Hindlimb muscle (tissue), 1 donor: ENCODE measurements at places on chromosomes 13 and 19.

DNA sequence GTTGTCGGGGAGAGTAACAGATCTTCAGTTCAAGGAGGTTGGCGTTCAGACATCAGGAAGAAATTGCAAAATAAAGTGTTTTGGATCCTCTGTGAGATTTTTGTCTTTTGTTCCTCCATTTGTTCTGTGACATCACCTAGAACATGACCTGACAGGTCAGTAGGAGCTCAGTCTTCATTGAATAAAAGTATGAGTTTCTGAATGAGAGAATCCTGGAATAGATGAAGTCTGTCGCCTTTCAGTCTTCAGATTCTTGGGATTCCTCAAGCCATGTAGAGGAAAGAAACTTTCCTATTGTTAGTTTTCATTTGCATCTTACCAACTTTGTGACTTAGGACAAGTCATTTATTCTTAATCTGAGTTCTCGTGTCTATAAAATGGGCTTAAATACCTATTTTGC is 14.4 kb downstream of the ARHGAP35 start:
- DNase-seq = no peak

DNA sequence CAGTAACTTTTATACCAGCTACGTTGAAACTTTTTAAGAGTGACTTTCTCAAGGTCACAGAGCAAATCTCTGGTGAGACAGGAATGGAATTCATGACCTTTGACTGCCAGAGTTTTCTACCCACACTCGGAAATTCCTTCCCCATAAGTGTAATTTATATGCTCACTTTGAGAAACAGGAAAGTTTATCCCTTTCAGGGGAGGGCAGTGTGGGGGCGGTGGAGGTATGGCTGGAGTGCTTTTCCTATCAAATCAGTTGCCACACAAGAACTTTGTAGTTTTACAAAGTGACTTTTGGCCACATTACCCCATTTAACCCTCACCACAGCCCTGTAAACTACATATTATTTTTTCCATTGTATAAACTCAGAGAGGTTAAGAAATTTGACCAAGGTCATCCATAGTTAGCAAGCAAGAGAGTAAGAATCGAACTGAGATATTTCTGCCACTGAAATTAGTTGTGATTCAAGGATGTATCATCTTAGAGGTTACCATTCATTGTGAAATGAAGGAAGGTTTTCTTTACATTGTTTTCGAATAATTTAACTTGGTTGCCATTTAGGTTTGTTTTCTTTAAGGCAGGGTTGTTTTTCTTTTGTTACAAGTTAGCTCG is 5.9 kb downstream of the KLF12 start:
- no peak for DNase-seq

- no peak for DNase-seq
Measured at GRCh38 chr13:105783261-105783660, 752.2 kb downstream of the EFNB2 start.

GRCh38 chr13:99382428-99383133 is 75.4 kb upstream of the GPR183 start:
- DNase-seq = no peak

DNA sequence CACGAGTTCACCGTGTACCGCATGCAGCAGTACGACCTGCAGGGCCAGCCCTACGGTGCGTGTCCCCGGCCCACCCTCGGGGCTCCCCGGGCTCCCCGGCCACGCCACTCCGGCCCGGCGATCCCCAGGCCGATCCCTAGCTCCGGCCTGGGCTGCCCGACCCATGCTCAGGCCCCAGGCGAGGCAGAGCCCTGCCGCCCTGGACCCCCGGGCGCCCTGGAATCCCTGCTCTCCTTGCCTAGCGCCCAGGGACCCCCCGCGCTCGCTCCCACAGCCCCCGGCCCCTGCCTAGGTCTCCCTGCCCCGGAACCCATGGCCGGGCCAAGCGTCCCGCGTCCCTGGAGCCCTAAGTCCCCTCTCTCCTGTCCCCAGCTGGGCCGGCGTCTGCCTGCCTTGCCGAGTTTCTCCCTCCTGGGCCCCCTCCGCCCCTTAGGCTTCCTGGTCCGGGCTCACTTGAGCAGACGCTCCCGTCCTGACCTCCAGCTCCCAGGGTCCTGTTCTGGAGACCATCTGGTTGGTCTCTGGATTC is 494 bp downstream of the NCLN start:
- no peak for DNase-seq

DNA sequence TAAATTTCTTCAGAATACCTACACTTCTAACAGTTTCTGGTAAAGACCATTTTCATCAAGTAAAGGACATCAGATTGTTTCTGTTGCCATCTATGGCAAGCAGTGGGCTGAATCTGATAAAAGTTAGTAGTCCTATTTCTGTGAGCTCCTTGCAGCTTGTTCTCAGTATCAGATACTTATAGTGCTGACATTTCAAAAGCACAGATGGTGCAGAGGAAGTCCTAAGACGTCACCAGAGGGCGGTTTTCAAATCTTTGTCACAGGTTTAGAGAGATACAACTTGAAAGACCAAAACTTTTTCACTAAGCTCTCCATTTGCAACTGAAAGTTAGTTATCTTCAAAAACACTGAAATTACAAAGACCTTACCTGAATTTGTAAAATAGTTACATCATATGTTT is 719.8 kb downstream of the SLITRK1 start:
- no peak for DNase-seq

DNA sequence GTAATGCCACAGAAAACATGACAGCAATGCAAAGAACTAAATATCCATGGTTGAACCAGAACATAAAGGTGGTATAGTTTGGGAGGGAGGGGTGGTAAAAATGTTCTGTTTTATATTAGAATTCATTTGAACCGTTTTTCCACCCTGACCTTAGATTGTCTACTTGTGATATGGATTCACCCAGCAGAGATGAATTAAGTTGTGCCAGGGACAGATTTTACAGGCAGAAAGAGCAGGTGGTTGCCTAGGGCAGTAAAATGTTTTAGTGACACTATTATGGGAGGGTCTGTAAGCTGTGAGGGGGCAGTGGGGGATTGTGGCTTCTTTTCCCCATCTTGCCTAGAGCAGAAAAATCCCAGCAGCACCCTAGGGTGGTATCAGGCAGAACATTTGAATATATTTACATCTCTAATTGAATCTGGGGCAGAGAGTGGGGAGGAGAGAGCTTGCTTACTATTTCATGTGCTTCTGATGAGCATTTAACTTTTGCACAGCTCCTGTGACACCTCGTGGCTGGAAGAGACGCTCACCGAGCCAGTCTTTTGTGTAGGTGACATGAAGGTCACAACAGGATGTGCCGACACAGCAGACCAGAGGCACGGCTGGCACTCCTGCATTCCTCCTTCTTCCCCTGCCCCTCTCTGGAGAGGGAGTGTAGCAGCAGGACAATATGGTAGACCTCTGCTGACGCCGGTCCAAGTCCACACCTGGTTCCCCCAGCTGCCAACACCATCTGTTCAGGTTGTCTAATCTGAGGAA is 452.3 kb downstream of the IRS2 start:
- DNase-seq = no peak

DNA sequence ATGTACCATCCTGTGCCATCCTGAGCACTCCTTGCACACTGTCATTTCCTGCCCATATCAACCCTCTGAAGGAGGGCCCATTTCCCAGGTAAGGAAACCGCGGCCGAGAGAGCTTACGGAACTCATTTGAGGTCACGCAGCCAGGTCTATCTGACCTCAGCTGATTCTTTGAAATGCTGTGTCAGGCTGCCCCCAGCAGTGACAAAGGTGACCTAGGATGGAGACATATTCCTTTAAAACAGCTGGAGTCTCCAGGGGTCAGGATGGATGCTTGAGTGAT is 42.2 kb upstream of the VSTM2B start:
- no peak for DNase-seq

GRCh38 chr19:58380037-58380661 is 681 bp downstream of the ZNF837 start:
- DNase-seq = no peak

DNA sequence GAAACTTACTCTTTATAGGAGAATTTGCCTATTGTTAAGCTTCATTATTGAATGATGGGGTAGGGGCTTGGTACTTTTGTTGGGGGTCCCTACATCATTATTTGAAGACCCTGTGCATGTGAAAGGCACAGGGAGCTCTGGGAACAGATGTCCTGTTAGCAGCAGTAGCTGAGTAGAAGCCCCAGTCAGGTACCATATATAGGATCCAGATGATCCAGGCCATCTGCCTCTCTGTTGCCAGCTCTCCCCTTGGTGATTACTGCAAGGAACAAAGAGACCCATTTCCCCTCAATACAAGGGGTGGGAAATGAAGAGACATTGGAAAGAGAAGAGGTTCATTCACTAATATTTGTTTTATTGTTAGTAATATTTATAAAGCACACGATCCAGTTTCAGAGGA is 4.4 kb upstream of the MTMR6 start:
- DNase-seq = no peak

- DNase-seq = no peak
Measured at GRCh38 chr19:23055946-23056345, 53.0 kb upstream of the ZNF728 start.

DNA sequence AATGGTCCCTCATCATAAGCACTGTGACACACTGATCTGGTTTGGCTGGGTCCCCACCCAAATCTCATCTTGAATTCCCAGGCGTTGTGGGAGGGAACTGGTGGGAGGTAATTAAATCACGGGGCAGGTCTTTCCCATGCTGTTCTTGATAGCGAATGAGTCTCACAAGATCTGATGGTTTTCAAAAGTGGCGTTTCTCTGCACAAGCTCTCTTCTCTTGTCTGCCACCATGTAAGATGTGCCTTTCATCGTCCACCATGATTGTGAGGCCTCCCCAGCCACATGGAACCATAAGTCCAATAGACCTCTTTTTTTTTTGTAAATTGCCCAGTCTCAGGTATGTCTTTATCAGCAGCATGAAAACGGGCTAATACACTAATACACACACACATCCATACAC is 6.9 kb upstream of the GPR4 start:
- DNase-seq = no peak

DNA sequence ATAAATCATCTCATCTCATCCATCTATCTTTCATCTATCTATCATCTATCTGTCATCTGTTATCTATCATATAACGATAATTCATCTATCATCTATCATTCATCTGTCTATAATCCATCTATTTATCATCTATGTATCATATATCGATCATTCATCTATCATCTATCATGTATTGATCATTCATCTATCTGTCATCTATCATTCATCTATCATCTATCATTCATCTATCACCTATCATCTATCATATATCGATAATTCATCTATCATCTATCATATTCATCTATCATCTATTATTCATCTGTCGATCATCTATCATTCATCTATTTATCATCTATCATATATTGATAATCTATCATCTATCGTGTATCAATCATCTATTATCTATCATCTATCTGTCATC is 100.4 kb upstream of the ZNF492 start:
- DNase-seq = no peak

DNA sequence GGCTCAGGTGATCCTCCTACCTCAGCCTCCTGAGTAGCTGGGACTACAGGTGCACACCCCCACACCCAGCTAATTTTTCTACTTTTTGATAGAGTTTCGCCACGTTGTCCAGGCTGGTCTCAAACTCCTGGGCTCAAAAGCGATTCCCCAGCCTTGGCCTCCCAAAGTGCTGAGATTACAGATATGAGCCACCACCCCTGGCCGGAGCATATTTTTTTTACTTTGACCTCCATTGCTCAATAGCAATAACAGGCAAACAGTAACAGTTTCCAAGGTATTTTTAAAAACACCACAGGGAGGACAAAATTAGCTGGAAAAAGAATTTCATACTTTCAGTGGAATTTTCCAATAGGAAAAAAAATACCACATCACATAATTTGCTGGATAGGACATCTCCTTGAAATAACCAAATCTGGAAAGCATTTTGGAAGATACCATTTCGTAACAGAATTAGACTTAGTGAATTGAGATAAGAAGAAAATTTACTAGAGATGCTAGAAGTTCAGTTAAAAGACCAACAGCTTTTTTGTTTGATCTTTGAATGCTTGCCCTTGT is 5.2 kb downstream of the DUXA start:
- DNase-seq = no peak

GRCh38 chr13:41621716-41622431 is 164.5 kb downstream of the RGCC start:
- DNase-seq = no peak

DNA sequence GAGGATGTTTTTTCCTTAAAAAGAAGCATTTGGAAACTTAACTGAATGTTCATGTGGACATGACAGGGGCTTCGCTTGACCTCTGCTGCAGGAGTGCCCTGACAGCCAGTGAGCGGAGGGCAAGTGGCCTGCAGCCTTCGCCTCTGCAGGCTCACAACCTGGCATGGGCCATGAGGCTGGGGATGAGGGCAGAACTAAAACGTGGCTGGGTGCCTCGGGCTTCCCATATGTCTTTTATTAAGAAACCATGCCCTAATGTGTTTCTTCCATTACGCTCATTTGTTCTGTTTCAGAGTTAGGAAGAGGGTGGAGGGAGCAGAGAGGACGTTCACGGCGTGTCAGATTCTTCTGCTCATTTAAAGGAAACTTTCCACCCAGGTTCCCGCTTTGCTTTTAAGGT is 2.9 kb downstream of the ARHGEF7 start:
- no peak for DNase-seq

GRCh38 chr19:48147597-48148175 is 22.5 kb downstream of the LIG1 start:
- DNase-seq = no peak

DNA sequence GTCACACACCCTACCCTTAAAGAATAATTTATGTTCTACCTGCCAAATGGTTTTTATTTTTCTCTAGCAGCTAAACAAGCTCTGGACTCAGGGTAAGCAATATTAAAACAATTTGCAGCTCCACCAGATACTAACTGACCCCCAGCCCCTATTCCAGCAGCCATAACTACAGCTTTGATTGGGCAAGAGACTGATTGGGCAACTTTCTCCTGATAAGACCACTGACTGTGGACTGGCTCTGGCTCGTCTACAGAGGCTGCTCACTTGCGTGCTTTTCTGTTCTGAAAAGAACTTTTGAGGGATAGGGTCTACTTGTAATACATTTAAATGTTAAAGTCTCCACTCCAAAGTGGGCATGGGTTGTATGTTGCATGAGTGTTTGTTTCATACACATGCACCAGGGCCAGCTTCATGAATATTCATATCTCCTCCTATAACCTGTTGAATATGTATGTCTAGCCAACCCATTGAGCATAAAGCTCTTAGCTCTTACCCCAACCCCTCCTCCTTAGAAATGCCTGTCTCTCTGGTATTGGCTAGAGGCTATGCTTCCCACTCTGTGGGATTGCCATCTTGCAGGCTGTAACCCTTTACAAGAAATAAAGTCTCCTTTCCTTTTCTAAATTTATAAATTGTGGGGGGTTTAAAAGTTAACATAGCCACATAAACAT is 19.9 kb downstream of the OR7A5 start:
- no peak for DNase-seq

DNA sequence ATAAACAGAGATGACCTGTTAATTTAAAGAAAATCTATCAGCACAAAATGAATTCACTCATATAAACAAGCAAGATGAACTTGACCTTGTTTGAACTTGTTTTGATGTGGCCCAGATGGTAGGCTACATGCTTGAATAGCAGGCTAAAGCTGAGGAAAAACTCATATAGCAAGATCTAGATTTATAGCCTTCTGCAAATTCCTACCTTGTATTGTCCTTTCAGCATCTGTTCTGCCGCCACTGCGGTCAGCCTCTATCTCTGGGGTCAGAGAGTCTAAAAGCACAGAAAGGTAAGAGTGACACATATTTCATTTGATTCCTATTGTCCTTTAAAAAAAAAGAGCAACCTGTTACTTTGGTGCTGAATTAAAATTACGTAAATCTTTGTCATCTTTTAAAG is 392.1 kb downstream of the DACH1 start:
- no peak for DNase-seq

GRCh38 chr19:2042485-2043250 is 8.4 kb downstream of the MKNK2 start:
- no peak for DNase-seq
